ENCODE measurements at places on chromosomes 2 and 18.
A peak's percentile ranks its signal among the peaks of the same experiment; 100 is the strongest.

GRCh38 chr2:65343386-65343785, 89.0 kb downstream of the SPRED2 start:
- no peak for DNase-seq

GRCh38 chr2:76953733-76954347, 568.3 kb downstream of the LRRTM4 start:
- peak; percentile 76 for DNase-seq

DNA sequence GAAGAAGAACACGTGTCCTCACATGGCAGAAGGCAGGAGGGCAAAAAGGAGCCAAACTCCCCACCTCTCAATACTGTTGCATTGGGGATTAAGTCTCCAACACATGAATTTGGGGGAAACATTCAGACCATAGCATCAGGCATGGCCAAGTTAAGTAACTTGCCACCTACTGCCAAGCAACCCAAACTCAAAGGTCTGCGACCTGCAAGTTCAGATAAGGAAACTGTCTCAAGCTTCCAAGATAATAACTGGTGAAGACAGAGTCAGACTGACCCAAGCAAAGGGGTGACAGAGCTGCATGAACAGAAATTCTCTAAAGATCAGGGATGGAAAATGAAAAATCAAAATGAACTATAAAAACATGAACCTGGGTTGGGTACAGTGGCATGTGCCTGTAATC, 188.7 kb upstream of the SIX3 start:
- no peak for DNase-seq

- no peak for DNase-seq
These were observed 9.4 kb downstream of the ODC1 start for GRCh38 chr2:10438688-10439087.

GRCh38 chr18:74110976-74111375, 36.7 kb downstream of the FBXO15 start:
- no peak for DNase-seq

DNA sequence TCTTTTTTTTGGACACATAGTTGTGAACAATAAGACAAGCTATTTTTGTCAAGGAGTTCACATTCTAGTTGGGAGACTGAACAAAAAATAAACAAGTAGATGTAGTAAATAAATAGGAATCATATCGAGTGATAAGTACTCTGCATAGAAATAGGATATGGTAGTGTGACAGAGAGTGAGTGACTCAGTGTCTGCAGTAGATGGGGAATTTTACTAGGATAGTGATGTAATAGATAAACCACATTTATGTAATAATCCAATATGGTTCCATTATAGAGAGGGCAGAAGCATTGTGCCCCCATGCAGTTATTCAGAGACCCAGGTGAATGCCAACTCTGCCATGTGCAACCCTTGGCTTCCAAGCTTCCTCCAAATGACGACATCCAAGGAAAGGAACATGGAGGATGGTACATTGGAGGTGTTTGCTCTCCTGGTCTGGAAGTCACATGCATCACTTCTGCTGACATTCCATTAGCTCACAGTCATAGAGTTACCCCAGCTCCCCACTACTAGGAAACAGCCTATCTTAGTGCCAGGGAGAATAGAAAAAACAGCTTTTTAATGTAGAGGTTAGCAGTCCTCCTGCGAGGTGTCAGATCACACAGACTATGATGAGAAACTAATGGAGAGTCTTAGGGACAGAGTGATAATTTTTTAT, 595.4 kb downstream of the NYAP2 start:
- peak; percentile 64 for DNase-seq

DNA sequence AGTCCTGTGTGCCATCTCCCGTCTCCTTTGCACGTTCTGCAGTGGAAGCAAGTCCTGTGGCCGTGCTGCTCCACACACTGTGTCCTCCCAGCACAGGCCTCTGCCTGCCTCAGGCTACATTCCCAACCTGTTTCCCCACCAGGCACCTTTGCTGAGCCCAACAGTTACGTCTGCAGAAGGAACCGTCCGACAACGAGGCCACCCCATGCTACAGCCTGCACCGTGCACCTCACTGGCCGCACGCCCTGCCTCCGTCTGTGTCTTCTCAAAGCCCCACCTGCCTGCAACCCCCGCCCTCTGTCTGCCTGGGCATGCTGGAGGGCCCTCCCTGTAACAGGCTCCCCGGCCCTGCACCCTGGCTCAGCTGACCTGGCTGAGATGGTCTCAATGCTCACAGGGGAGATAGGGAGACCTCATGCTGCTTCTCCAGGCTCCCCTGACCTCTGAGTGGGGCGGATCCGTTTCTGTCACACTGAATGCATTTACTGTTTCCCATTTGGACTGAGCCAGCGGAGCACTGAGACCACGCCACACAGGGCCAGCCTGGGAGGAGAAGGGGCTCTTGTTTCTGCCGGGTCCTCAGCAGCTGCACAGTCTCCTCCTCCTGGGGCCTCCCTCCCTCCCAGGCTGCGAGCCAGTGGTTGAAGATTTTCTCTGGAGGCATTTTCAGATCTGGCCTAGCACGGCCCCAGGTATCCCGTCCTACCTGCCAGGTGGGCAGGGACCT, 109.1 kb upstream of the OTOS start:
- no peak for DNase-seq

DNA sequence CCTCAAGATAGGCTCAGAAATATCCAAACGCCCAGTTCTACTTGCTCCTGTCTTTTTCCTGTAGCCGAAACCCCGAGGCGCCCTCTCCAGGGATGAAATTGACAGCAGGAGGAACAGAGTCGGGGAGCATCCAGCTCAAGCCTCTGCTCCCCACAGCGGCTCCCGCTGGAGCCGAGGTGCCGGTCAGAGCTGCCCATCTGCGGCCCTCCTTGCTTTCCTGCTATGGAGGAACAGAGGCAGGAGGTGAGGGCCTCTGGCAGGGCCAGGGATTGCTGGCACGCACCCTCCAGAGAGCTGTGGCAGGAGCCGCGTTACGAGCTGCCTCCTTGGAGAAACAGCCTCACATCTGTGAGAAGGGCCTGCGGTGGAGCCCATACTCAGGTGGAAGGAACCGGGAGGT, 172.1 kb downstream of the RNF144A start:
- no peak for DNase-seq

GRCh38 chr18:58911241-58911640, 46.6 kb downstream of the ZNF532 start:
- DNase-seq: peak; percentile 43

GRCh38 chr2:184597571-184597991, 748 bp upstream of the ZNF804A start:
- DNase-seq: peak; percentile 83

DNA sequence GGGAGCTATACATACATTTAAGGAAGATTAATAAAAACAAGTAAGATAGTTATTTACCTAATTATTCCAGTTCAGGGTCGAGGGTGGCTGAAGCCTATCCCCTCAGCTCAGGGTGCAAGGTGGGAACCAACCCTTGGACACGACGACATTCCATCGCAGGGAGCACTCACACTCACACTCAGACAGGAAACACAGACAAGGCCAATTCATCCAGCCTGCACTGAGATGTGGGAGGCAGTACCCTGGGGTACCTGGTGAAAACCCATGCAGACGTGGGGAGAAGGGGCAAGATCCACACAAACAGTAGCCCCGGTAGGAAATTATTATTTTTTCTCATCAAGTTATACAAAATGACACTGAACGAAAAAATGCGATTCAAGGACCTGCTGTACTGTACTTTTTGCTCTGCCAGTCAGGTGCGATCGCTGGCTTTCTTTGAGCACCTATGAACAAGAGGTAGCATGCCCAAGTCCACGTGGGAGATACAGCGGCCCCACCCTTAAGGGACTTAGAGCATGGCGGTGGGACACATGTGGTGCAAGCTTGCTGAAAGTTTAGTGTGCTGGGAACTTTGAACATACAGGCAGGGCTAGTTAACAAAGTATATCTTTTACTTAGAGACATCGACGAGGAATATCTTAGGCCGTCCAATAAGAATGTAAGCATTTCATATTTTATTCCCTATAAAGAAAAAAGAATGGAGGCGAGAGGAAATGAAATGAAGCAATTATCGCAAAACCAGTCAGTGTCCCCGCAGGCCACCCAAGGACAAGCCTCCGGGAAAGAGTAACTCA, 624 bp downstream of the METTL8 start:
- peak; percentile 52 for DNase-seq

DNA sequence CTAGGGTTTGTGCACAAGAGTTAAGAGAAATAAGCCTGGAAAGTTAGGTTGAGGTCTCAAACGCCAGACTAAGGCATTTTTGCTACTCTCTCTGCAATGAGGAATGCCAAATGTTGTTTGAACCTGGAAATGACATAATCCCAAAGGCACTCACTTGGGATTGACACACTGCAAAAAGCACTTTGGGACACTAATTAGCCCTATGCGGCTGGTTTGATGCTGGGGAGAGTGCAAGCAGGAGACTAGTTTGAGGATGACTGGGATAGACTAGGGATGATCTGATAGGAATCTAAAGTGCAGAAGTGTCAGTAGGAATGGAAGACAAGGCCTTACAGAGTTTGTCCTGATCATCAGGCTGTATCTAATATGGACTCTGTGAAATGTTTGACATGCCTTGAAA, 469.0 kb downstream of the SLC4A3 start:
- DNase-seq: no peak

GRCh38 chr2:142176941-142177340, 46.1 kb upstream of the LRP1B start:
- DNase-seq: no peak

- DNase-seq: no peak
These were observed 381.0 kb downstream of the MEIS1 start for GRCh38 chr2:66815886-66816285.

DNA sequence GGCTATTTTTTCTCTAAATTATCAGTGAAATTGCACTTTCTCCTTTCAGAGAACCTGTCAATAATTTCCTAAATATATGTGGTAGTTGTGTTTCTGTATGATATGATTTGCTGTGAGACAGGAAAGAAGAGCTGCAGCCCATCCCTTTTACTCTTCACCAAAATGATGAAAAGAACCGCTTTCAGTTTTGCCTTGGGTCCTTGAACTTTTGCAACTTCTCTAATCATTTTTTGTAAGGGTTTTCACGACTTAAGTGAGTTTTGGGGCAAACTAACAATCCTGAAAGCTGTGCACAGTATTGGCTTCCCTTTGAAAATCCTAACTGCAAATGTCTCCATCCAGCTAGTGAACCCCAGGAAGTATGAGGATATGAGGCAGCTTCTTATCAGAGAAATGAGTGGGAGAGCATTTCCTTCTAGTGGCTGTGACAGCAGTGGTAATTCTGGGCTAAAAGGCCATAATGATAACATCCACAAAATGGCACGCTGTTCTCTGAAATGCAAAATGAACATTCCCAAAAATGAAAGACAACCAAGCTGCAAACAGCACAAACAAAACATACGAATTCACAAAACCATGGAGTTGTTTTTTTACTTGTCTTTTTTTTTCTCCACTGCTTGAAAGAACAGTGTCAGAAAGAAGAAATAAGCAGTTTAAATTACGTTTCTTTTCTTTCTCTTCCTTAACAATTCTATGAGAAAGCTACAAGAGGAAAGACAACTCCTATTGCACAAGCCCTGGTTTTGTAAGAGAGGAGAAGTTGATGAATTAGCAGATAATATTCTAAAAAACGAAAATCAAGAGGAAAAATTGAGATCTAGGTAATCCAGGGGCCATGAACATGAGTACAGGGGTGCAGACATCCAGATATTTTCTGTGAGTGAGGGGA, 1291.6 kb upstream of the ZEB2 start:
- DNase-seq: peak; percentile 21

Measured in mesenchymal stem cell (in vitro differentiated cells and primary cell).